EH (cell line): ENCODE measurements at places on chromosomes 4 and X.

GRCh38 chr4:169151671-169152070, 119.1 kb downstream of the SH3RF1 start:
- DNase-seq, result peak; percentile 65

GRCh38 chr4:19375931-19376330, 875.8 kb upstream of the SLIT2 start:
- peak; percentile 15 for DNase-seq

DNA sequence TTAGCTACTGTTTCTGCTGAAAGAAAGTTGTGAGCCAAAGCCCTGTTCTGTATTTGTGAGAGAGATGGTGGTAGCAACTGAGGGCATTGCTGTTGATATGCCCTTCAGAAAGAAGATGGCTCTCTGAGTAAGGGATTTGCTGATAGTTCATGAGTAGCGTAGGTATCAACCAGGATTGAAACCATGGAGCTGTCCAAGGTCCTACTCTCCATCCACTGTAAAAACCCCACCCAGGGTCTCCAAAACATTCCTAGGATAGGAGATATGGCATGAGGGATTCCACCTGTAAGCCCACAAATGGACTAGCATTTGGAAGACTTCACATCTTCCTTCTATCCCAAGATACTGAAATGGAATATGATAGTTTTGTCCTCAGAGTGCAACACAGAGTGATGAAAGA, 277.1 kb upstream of the PRKX start:
- DNase-seq, result no peak

DNA sequence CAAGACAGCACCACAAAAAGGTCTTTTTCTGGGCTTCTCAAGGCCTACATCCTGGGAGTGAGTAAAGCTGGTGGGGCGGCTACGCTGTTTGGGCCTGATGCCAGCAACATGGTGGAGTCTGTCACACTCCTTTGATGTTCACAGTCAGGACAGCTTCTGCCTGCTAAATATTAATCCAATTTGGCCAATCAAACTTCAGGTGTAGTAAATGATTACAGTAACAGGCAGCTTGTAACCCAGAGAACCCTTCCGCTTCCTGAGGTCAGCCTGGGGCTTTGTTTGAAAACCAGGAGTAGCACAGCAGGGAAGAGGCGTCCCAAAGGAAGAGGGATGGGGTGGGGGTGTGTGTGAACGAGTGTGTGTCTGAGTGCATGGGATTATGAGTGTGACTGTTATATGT, 220.4 kb downstream of the MAML3 start:
- DNase-seq, result no peak

- no peak for DNase-seq
Observed at GRCh38 chrX:153829799-153830639, at the start of gene PDZD4. TSS of gene PDZD4 (minus strand) at chrX:153830544. CDS start at chrX:153830298, 246 bp downstream.

DNA sequence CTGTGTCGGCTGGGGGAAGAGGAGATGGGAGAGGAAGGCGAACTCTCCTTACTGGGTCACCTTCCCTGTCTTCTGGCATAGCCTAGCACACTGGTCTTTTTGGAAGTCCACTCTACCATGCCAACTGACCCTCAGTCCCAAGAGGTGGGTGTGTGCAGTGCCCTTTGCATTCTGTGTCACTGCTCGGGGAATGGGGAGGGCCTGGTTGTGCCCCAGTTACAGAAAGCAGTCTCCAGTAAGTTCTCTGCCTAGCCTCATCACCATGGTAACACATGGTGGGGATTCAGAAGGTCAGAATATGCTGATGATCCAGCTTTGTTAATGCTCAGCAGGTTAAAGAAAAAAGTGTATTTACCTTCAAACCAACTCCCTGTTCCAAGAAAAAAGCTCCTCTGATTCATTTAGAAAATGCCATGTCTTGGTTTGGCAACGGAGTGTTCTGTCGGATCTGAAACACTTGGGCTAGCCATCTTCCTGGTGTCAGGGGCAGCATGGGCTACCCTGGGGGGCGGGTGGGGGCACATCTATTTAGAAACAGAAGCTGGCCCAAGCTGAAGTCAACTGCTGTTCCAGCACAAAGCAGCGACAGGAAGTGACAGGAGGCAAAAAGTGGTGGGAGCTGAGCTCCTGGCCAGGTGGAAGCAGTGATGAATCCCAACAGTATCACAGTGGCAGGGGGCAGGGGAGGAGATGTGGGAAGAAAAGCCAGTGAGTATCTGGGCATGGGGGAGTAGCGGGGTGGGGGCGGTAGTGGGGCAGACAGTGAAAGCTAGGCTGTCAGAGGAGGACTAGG, 37.0 kb downstream of the NSG1 start:
- DNase-seq, result no peak
